Cortex of kidney (tissue), 1 donor: ENCODE measurements at places on chromosomes 6 and 20.

DNA sequence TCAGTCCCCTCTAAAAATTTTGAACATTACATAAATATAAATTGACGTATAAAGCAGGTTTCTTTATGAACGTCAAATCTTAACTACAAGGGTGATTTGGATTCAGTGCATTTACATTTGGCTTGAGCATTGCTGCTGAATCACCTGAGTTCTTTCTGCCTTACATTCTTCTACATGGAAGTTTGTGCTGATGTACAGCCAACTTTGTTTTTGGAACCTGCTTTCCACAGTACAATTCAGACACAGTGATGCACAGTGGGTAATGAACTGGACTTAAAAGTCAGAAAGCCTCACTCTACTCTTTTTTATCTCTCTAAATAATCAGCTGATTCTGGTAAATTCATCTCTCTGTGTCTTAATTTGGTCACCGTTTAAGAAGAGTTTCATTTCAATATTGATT is 47.6 kb downstream of the RCAN2 start:
- DNase-seq, result no peak

GRCh38 chr6:161223646-161224045 is 50.2 kb downstream of the AGPAT4 start:
- DNase-seq, result no peak

GRCh38 chr6:18207438-18207837 is 52.2 kb downstream of the KDM1B start:
- DNase-seq, result no peak

GRCh38 chr20:10940941-10941340 is 267.1 kb upstream of the JAG1 start:
- no peak for DNase-seq

DNA sequence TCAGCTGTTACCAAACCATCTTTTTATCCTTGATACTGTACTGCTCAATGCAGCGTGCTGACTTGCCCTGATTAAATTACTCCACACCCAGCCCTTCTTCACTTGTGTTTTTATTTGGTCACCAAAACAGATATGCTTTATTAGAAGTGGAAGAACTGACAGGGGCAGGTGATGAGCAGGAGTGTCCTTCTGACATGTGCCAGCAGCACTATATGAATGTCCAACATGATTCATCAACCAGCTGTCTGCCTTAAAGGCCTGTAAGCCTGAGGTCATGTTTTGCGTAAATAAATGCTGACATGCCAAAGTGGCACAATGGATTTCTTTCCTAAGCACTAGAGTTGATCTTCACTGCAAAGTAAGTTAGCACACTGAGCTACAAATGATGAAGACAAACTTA is 15.4 kb downstream of the POPDC3 start:
- no peak for DNase-seq

- DNase-seq, result no peak
These were observed at the start of gene ZBP1 for GRCh38 chr20:57620274-57620990. TSS of gene ZBP1 (minus strand) at chr20:57620426. CDS start at chr20:57620295, 131 bp downstream.

DNA sequence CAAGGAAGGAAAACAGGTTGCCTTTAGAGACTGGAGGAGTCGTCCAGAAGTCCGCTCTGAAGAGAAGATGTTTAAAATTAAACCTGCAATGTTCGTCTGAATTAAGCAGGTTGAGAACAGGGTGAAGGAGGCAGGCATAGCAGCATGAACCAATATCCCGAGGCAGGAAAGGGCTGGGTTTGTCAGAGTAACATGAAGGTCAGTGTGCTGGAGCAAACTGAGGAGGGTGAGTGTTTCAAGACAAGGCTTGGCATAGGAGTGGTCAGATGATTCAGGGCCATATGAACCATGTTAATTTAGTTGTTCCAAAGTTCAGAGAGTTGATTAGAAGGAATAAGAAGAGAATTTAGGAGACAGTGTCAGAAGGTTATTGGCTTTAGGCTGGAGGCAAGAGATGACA is 93.3 kb downstream of the UTRN start:
- DNase-seq, result no peak

GRCh38 chr6:137659871-137660270 is 165.7 kb upstream of the OLIG3 start:
- no peak for DNase-seq

DNA sequence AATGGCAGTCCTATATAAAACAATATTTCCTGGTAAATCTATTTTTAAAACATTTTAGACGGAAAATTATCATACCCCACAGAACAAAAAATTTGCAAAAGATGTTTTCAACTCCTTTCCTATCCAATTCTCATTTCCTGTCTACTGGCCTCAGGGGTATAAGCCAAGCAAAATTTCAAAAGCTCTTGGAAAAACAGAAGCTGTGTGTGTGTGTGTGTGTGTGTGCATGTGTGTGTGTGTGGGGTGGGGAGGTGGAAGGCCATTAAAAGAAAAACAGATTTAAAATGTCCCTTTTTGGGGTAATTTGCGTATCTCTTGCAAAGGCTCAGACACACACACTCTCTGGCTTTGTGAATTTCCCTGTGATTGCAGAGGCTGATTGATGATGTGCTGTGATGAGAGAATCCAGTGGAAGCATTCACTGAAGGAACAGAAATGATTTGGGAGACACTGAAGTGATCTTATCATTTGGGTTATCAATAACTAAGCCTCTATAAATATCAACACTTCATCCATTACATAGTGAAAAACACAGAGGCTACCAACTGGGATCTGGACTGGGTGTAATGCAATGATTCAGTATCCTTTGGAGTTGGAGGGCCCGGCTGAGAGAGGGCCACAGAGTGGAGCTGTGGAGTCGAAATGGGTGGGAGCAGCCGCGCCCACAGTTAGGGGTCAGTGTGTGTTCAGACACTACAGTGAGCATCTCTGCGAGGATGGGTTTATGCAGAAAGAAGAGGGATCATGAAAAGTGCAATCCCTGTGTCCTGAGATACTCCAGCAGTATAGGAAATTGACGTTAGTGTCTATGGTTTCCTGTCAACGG is 106.8 kb upstream of the PREP start:
- no peak for DNase-seq

- DNase-seq, result no peak
These were observed 7.7 kb upstream of the PM20D2 start for GRCh38 chr6:89138173-89138572.

DNA sequence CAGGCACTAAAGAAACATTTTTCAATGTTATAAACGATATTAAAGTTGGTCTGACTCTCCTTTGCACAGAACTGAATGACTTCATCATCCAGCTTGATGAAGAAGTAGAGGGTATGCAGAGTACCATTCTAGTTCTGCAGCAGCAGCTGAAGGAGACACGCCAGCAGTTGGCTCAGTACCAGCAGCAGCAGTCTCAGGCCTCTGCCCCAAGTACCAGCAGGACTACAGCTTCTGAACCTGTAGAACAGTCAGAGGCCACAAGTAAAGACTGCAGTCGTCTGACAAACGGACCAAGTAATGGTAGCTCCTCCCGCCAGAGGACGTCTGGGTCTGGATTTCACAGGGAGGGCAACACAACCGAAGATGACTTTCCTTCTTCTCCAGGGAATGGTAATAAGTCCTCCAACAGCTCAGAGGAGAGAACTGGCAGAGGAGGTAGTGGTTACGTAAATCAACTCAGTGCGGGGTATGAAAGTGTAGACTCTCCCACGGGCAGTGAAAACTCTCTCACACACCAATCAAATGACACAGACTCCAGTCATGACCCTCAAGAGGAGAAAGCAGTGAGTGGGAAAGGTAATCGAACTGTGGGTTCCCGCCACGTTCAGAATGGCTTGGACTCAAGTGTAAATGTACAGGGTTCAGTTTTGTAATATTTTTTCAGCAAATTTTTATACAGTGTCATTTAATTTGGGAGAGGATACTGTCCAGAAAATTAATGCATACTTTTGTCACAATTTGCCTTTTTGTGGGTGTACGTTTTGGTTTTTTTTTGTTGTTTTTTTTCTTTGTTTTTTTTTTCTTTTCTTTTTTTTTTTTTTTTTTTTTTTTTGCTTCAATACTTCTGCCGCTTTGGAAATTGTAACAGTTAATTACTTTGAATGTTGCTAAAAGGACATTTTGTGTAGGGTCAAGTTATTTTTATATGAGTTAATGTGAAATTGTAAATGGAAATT is 6.6 kb upstream of the ACAT2 start:
- DNase-seq, result no peak

DNA sequence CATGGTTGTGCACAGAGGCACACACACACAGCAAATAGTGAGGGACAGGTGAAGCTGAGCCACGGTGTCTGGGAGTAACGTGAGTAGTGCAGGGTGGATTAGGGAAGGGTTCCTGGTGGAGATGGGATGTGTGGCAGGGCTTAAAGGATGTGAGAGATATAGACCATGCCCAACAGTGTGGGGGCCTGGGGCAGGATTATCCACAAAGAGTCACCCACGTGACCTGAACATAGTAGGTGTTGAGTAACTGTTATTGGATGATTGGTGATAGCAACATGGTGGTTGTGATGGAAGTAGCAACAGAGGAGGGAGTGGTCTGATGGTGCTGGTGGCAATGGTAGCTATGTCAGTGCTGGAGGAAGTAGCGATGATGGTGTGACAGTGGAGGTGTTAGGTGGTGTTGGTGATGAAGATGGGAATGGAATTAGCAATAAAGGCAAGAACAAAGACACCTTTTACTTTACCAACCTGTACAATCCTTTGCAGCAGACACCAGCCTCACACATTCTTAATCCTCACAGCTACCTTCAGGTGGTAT is 135.1 kb downstream of the MRPL14 start:
- no peak for DNase-seq

- no peak for DNase-seq
These were observed 156.8 kb upstream of the KCNQ5 start for GRCh38 chr6:72464791-72465691.

DNA sequence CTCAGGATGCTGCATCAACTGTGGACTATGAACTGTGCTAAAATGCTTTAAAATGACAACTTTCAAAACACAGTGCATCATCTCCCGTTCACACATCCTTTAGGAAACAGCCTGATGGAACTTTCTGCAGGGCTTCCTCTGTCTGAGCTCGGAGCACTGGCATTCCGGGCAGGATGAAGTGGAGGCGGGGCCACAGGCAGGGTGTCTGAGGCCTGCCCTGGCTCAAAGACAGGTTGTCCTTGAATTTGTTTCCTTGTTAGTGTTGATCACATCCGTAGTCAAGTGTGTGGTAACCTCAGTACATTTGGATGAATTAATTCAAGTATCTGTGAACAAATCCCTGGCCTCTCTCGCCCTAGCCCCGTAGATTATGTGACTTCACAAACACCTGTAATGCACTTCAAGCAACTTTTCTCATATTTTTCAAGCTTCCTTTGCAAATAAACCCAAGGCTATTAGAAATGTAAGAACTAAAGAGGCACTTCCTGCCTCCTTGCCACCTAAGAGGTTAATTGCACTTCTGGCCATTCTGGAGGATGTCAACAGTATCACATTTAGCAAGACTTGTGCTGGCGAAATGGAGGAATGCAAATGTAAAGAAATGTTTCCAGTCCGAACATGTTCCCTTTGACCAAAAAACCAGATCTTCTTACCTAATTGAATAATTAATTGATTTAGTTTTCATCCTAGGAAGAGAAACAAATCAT is 3.1 kb downstream of the CD93 start:
- DNase-seq, result no peak

DNA sequence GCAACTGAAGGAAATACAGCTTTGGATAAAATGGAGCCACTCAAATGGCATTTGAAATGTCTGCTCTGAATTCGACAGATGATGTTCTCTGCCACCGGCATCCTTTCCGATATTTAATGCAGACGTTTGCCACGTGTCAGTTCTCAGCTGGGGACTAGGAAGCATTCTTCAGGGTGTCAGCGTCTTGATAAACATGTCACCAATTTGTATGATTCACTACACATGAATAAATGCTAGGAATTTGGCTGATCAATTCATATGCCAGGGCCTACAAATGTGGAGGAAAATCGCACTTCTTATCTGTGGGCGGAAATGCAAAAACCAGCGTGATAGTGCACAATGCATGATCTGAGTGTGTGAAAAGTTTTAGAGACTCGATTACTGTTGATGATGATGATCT is 169.5 kb downstream of the SLC24A3 start:
- DNase-seq, result no peak

GRCh38 chr6:105791583-105792318 is 294.4 kb upstream of the PRDM1 start:
- no peak for DNase-seq

- peak; percentile 24 for DNase-seq
These were observed 679 bp upstream of the LPIN3 start for GRCh38 chr20:41339957-41340326.

GRCh38 chr6:109793792-109794191 is 102.7 kb downstream of the FIG4 start:
- no peak for DNase-seq

DNA sequence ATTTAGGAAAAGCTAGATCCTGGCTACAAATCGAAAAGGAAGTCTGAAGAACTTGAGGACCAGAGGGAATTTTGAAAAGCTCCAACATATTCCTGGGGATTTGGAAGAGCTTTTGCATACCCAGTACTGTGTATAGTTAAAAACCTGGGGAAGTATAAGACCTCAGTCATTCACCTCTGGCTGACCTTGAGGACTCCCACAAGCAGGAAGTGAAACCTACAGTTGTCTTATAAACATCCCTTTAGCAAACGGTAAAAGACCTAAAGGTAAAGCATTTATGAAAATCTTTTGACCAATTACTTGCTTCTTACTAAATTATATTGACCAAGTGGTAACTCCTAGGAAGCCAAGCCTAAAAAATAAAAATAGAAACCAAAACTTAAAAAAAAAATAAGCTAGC is 175.0 kb downstream of the HAO1 start:
- no peak for DNase-seq

DNA sequence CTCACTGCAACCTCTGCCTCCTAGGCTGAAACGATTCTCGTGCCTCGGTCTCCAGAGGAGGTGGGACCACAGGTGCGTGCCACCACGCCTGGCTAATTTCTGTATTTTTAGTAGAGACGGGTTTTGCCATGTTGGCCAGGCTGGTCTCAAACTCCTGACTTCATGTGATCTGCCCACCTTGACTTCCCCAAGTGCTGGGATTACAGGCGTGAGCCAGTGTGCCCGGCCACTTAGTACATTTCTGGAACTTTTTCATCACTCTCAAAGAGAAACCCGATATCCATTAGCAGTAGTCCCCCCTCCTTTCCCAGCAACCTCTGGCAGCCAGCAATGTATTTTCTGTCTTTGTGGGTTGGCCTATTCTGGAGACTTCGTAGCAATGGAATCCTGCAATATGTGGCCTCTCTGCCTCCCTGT is 109.8 kb downstream of the JARID2 start:
- DNase-seq, result no peak

- DNase-seq, result no peak
These were observed 41.0 kb downstream of the MOCS1 start for GRCh38 chr6:39893286-39893685.

- no peak for DNase-seq
These were observed 48.2 kb upstream of the RALY start for GRCh38 chr20:33945391-33946081.
